Mesothelial cell of epicardium (in vitro differentiated cells): ENCODE measurements at places on chromosomes 12 and 14.

- DNase-seq: no peak
Measured at GRCh38 chr12:110935588-110935987, 15.2 kb upstream of the MYL2 start.

- no peak for DNase-seq
Measured at GRCh38 chr12:98406378-98406777, 109.0 kb upstream of the TMPO start.

GRCh38 chr12:107372229-107372658 lies 278.9 kb upstream of the CRY1 start:
- no peak for DNase-seq

DNA sequence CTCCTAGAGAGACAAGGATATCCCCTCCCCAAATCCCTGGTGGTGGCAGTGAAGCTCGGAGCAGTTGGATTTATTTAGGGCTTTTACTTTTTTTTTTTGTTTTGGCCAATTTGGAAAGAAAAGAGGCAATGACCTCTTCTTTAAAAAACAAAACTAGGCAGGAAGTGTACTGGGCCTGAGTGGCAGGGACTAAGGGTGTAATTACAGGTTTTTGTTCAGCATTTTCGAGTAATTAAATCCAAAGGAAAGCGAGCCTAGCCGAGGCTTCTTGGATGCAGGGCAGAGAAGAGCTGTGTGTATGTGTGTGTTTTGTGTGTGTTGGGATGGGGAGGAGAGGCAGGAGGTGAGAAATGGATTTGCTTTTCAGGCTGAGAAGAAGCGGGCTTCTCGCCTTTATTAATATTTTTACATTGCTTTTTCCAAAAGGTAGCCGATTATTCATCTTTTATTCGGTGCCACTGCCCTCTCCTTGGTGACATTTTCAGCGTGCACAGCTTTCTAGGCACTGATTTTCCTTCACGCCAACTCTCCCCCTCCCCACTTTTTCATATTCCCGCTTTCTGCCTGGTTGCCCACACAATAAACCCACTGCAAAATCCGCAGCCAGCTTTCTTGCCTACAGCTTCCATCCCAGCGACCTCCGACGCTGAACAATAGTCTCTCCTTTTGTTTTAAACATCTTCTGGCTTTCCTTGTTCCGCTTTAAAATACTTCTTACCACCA lies 8.9 kb upstream of the IRF2BPL start:
- no peak for DNase-seq

DNA sequence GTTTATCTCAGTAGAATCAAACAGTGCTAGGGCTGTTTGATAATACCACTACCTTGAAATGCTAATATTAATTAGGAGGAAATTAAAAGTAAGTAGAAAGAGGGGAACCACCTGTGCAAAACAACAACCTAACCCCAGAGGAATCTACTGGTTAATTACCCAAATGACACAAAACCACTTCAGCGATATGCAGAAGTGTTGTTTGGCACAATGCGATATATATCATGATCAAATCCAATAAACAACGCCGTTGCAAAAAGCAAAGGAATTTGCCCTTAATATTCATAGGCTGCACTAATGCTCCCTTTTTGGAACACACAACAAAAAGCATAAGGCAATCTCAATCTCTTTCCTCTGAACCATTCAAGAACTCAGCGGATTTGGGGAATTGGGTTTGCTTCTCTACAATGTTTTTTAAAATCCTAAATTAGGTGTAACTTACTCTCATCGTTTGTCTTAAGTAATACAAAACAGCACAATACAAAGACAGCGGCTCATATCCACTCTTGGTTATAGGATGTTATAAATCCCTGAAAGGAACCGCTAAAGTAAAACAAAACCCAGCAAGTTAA lies 1.5 kb downstream of the MAP4K5 start:
- DNase-seq: no peak

- no peak for DNase-seq
Measured at GRCh38 chr12:45789025-45789424, 59.5 kb downstream of the ARID2 start.

DNA sequence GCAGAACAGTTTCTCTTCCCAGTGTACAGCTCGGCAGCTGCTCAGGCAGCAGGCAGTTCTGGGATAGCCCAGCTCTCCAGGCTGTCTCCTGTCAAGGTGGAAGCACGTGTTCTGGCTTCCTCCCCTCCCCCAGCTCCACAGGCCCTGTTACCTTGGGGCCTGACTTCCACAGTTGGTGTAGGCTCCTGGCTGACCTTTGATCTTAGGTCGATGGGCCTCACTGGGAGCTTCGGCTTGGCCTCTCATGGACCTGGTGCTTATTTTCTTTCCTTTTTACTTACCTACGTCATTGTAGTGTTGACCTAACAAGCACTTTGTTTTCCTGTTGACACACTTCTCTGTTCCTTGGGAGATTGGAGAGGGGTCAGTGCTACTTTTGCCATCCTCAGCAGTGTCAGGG lies 17.0 kb downstream of the DLST start:
- no peak for DNase-seq

DNA sequence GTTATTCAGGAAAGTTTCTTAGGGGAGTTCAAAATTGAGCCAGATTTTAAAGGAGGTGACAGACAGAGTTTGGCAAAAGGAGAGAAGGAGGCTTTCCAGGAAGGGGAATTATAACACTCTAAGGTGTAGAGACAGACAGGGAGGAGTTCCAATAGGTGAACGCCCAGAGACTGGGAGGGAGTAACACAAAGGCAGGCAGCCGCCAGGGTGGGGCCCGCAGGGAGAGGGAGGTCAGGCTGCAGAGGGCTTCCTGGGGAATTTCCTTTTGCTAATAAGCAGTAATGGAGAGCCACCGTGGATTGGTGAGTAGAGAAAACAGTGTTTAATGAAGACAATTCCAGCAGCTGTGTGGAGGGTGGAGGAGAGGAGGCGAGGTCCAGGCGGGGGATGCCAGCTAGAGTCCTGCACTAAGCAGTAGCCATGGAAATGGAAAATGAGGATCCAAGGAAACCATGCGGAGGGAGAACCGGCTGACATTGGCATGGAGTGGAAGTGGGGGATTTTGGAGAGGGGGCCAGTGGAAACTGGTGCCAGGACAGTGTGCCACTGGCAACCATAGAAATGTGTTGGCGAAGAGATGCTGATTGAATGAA lies 22.2 kb downstream of the GRIN2B start:
- no peak for DNase-seq

DNA sequence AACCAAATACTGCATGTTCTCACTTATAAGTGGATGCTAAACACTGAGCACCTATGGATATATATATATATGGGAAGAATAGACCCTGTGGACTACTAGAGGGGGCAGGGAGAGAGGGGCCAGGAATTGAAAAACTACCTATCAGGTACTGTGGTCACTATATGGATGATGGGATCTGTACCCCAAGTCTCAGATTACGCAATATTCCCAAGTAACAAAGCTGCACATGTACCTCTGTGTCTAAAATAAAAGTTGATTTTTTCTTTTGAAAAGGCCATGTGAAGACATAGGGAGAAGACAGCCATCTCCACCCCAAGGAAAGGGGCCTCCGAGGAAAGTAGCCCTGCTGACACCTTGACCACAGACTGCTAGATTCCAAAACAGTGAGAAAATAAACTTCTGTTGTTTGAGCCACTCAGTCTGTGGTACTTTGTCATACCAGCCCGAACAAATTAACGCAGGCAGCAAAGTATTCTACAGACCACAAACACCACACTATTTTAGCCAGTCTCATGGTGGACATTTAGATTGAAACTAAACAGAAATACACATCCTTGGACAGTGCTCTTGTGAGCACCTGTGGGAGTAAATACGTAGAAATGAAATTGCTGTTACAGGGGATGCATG lies 197.1 kb downstream of the EFCAB11 start:
- DNase-seq: no peak

- no peak for DNase-seq
Measured at GRCh38 chr12:19694627-19695026, 255.3 kb downstream of the AEBP2 start.

DNA sequence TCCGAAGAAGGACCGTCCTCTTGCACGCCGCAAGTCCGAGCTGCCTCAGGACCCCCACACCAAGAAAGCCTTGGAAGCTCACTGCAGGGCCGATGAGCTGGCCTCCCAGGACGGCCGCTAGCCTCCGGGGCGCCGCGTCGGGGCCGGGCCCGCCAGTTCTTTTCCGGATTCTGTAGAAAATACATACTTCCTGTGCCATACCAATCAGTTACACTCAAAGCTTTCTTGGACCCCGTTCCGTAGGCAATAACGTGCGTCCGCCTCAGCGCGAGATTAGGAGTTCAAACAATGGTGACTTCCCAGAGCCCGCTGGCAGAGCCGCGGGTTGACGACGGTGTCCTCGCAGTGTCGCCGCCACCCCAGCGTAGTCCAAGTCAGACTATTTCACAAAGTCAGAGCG lies 39.2 kb upstream of the DYNC1H1 start:
- DNase-seq: no peak

DNA sequence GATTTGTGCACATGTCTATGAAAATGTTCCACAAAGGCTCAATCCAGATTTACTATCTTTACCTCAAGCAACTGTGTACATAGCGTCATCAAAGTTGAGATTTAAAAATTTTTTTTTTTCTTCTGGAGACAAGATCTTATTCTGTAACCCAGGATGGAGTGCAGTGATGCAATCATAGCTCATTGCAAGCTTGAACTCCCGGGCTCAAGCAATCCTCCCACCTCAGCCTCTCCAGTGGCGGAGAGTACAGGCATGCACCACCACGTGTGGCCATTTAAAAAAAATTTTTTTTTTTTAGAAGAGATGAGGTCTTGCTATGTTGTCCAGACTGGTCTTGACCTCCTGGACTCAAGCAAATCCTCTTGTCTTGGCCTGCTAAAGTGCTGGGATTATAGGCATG lies 2.3 kb downstream of the COCH start:
- no peak for DNase-seq

GRCh38 chr14:60618241-60618640 lies 31.0 kb downstream of the SIX1 start:
- no peak for DNase-seq

DNA sequence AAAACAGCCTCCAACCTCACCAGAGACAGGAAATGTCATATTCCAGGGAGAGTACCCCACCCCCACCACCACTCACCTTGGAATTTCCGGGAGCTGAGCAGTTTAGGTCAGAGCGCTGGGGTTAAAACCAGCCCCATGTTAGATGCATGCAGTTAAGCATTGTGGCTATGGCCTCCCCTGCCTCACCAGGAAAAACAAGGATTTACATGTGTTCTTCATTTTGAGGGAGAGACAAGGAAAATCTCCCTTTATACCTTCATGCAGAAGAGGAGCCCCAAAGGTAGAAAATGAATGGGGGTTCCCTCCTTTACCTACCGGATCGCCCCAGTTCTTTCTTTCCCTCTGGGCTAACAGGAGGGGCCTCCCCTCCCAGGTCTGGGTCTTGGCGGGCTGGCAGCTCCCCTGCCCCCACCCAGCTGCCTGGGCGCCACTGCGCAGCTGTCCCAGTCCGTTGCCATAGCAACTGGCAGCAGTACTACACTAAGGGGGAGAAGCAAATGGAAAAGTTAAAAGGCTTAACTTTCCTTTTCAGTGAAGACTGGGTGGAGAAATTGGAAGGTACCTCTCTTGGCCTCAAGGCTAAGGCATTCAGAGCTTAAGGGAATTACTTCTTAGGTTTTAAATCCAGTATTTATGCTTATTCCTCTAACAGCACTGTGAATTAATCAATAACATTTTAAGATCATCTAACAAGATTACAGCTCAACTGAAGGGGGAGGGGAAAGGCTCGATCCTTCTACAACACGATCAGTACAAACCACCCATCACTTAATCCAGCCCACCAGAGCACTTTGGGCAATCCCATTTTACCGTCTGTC lies 20.5 kb downstream of the CBX5 start:
- DNase-seq: peak; percentile 76

DNA sequence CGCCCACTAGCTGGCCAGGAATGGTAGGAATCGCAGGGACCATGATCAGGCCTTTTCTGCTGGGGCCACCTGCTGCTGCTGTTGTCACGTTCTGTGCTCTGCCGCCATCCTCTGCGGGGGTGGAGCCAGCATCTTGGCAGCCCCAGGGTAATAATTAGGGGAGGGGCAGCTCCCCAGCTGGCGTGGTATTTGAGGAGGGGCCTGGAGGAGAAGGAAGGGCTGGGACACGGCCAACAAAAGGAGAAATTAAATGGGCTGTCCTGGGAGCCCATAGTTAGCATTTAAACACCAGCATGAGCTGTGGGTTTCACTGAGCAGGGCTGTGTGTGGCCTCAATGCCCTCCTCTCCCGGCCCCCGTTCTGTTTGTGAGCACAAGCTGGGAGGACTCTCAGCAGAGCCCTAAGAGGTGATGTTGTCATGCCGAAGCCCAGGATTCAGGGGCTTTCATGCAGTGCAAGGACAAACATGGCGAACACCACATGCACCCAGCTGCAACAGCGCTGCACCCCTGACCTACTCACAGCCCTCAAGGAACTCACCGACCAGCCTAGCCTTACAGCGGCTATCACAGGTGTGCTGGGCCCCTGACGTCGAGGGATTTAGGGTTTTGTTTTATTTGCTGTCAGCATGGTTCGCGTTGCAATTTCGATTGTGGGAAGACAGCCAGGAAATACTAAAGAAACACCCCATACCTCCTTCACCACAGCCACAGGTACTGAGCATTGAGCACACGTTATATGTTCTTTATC lies 324.3 kb downstream of the CACNA1C start:
- DNase-seq: peak; percentile 59

DNA sequence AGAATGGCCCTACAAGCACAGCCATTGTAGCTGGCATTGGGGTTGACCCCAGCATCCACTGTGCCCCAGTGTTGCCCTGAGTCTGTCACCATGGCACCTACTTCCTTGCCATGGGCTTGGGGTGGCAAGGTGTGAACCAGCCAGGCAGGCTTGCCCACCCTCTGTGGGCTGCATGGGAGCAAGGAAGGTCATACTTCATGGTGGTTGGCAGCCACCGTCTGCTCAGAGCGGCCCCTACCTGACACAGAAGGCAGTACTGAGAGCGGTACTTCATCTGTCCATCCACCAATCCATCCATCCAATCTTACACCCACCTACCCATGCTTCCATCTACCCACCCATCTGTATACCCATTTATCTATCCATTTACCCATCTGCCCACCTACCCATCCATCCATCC lies 160.1 kb downstream of the KIF26A start:
- DNase-seq: no peak

DNA sequence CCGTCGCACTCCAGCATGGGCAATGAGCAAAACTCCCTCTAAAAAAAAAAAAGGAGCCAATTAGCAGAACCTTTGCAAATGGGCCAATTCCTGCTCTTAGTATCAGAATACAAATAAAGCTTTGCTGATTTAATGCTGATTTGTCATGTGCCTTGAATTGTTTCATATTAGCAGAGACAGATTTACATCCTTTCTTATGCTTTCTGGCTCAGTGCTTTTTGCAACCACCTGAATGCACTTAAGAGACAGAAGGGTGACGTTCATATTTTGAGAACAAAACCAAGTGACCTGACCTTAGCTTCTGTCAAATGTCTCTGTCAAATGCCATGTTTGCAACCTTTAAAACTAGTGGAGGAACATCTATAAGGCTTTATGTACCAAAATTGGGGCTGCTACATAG lies 43.8 kb upstream of the YAF2 start:
- DNase-seq: no peak

DNA sequence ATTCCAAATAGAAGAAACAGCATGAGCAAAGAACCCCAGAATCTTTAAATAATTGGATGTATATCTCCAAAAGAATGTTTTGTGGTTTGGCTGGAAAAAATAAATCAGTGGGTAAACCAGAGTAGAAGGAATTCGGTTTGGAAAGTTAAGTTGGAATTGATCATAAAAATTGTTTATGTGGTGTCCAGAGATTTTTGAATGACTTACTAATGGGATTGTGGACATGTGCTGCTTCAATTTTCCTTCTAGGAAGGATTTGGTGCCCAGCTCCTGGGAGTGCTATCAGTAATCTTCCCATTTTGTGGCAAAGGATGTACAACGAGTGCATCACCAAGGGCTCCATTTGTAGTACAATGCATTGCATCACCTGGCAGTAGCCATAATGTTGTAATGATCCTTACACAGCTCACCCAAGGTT lies 224.8 kb downstream of the SLC16A7 start:
- DNase-seq: no peak
